ENCODE measurements at places on chromosomes 5 and 9.

DNA sequence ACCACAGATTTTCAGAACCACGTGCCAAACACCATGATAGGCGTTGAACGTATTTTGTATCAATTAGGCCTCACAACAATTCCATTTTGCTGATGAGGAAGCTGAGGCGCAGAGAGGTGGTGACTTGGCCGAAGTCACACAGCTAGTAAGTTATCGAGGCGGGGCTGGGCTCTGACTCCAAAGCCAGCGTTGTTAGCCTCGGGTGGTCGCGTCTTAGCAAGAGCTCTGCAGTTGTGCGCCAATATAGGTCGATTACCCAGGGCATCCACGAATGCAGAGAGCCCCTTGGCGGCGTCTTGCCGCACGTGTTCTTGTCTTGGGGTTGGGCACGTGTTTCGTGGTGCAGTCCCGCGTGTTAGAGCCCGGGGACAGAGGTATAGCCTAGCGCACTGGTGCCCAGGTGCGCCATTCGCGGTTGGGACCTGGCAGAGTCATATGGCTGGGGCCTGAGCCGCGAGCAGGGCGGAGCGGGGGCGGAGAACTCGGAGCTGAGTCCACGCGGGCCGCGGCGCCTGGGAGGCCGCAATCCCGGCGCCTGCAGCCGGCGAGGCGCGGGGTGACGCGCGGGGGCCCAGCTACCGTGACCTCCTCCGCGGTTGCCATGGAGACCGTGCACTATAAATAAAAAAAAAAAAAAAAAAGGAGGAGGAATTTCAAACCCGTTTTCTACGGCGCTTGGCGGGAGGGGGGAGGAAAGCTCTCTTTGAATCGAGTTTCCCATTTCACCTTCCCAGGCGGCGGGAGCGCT is 62.3 kb downstream of the CXXC5 start:
- DNase-seq = no peak

DNA sequence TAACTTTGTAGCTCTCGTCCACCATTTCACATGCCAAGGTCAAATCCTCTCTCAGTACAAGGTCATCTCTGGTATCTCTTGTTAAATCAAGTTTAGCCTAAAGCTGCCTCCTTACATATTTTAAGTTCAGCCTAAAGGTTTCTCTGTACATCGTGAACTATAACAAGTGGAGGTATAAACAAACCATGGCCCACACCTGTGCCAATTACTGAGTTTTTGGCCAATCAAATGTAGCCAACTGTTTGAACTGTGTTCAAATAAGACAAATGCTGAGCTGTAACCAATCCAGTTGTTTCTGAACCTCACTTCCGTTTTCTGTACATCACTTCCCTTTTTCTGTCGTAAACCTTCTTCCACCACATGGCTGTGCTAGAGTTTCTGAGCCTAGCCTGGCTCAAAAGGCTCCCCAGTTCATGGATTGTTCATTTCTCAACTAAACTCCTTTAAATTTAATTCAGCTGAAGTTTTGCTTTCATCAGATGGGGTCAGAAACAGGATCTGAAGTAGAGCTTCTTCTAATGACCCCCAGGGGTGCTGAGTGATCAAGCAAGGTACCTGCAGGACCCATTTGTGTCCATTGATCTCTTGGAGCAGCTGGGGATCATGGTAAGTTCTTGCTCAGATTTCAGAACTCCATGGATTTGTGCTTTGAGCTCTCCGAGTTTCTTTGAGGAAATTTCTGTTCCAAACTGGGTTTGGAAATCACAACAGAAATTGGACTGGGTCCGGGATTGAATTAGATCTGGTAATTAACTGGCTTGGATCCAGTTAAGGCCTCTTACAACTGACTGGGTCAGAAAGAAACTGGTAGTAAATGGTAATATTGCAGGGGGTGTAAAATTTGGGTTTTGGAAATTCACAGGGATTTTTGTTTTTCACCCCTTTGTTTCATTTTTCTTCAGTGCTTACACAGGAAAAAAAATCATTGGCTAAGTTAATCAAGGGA is 11.0 kb upstream of the NANS start:
- DNase-seq = peak; percentile 98

- no peak for DNase-seq
Observed at GRCh38 chr5:139954022-139954421, 89.1 kb downstream of the NRG2 start.

GRCh38 chr5:135543001-135543484 is 7.3 kb upstream of the NEUROG1 start:
- no peak for DNase-seq

- no peak for DNase-seq
Observed at GRCh38 chr5:127306647-127307046, 16.1 kb downstream of the MEGF10 start.

DNA sequence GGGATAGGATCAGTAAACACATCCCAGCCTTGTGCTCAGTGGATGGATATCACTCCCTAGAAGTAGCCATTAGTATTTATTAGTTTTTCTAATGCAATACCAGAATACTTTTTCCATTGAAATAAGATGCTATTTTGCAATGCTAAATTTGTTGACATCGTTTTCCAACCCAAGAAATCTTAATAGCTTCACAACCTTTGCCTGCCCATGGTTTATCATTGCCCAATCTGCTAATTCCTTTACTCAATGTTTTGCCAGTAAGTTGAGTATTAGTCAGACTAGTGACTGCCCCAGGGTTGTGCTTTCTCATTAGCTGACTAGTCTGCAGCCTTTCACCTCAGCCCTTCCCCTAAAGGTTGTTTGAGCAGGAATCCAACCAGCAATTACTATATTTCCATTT is 62.9 kb downstream of the NREP start:
- DNase-seq = no peak

GRCh38 chr5:74517700-74518099 is 122.8 kb downstream of the ENC1 start:
- DNase-seq = no peak

GRCh38 chr9:112817860-112818203 is 67.3 kb downstream of the SNX30 start:
- DNase-seq = no peak

DNA sequence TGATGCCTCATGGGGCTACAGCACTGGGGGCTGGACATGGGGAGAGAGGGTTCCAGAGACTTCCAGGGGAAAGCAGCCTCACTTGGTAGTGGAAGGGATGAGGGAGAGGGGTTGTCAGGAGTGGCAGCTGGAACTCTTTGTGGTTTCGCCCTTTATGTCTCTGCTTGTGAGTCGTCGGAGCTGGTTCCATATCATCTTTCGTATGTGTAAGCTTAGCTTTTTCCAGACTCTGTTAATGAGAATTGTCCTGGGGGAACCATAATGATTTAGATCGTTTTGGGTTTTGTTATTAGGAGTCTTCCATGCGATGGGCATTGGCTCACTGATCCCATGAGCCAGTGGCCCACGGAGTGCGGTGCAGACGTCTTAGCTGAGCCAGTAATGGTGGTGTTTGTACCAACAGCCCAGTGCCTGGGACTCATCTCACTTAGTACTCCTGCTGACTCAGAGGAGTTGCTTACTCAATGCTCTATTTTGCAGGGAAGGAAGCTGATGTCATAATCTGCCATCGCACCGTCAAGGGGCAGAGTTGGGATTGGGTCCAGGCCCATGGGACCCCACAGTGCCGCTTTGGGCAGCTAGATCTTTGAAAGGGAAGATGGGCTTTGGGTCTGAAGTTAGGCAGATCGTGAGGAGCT is 48.5 kb downstream of the NEK6 start:
- peak; percentile 40 for DNase-seq

- DNase-seq = no peak
Observed at GRCh38 chr5:61051267-61051666, 106.3 kb downstream of the NDUFAF2 start.

DNA sequence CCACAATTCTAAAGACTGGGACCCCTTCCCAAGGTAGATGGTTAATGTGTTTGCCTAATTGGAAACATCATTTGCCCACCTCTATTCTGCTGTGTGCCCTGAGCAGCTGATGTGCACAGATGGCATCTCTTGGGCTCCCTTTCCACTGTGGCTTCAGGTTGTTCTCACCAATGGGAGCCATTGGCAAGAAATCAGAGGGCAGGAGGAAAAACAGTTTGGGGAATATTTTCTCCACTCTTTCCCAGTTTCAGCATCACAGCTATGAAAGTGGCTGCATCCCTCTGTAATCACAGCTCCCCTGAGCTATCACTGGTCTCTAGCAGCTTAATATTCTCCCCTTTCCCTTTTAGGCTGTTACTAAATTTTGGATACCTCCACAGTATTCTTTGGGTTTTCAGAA is 911.6 kb upstream of the SEMA6A start:
- no peak for DNase-seq

DNA sequence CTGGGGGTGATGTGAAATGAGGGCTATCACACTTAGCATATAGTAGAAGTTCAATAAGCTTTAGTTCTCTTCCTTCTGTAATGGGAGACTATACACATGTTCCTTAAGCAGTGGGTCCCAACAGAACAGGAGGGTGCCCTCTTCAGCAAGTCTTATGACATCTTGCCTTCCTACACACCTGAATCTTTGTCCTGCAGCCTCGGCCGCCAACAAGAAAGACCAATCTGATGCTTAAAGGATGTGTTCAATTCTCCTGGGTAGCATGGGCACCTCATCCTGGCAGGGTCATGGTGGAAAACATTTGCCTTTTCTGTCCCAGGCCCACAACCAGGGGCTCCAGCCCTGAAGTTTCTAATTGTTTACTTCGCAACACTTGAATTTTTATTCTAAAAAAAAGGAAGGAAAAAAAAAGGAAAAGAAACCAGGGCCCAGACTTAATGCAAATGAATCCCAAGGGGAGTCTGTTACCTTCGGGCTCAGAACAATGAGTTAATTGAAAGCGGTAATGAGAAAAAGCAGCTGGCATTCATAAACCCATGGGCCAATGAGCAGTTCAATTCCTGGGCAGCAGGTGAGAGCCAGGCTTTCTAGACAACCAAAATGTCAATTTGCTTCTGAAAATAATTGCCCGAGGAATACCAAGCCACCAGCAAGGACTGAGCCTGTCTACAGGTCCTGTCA is 26.2 kb upstream of the SMAD5 start:
- DNase-seq = no peak

- no peak for DNase-seq
Observed at GRCh38 chr5:95709967-95710650, 21.0 kb upstream of the RHOBTB3 start.

- no peak for DNase-seq
Observed at GRCh38 chr5:126062398-126063221, 360.6 kb upstream of the GRAMD2B start.

GRCh38 chr5:102855681-102856388 is 100.7 kb downstream of the PAM start:
- DNase-seq = peak; percentile 58

DNA sequence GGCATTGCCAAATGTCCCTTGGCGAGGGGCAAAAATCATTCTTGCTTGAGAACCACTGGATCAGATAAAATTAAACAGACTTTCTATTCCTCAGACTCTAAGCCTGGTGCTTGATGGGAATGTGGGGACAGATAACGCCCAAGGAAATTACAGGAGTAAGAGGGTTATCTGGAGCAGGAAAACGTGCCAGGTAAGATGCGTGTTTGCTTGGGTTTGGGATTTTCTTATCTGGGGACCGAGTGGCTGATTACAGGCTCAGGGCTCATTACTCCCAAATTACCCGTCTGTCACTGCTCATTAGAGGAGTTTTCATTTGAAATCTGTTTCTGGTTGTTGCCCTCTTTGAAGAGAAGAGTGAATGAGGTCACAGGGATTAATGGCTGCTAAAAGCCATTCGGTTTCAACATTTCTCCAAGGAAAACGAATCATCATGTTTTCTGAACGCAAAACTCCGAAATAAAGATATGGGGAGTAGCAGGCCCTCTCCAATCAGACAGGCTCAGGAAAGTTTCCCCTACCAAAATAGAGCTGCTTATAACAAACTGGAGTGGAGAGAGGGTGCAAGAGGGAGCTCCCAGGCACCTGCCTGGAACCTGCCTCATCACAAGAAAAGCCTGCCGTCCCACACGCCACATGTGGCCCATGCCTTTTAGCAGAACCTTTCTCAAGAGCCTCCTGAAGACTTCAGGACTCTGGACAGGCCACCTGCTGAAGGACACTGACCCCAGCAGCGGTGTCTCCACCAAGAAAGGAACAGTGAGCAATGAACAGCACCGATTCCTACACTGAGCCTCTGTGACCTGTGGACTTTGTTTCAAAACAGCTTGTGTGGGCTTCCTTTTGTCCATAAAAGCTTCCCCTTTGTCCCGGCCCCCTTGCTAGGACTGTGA is 136.4 kb downstream of the ICE1 start:
- no peak for DNase-seq

- DNase-seq = no peak
Observed at GRCh38 chr5:174572591-174572990, 151.8 kb upstream of the MSX2 start.

GRCh38 chr5:18305288-18305924 is 671.1 kb downstream of the TAF11L14 start:
- DNase-seq = peak; percentile 69

- DNase-seq = peak; percentile 15
Observed at GRCh38 chr5:132024789-132025402, 13.4 kb upstream of the ACSL6 start.

DNA sequence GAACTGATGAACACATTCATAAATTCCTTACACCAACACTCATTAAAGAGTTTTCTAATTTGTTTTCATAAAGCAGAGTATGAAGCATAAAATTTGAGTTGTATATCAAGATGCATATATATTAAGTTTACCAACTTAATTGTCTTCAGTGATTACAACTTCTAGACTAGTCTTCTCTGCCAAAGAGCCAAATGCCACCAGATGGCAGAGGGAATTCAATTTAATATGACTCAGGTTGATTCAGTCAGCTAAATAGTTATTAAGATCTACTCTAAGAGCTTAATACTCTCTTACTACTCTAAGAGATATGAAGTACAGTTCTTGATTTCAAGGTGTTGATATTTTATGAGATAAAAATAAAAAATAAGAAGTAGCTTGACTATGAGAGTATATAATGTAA is 53.4 kb downstream of the CDH10 start:
- no peak for DNase-seq

- no peak for DNase-seq
Observed at GRCh38 chr5:132086277-132086794, 12.7 kb downstream of the CSF2 start.

DNA sequence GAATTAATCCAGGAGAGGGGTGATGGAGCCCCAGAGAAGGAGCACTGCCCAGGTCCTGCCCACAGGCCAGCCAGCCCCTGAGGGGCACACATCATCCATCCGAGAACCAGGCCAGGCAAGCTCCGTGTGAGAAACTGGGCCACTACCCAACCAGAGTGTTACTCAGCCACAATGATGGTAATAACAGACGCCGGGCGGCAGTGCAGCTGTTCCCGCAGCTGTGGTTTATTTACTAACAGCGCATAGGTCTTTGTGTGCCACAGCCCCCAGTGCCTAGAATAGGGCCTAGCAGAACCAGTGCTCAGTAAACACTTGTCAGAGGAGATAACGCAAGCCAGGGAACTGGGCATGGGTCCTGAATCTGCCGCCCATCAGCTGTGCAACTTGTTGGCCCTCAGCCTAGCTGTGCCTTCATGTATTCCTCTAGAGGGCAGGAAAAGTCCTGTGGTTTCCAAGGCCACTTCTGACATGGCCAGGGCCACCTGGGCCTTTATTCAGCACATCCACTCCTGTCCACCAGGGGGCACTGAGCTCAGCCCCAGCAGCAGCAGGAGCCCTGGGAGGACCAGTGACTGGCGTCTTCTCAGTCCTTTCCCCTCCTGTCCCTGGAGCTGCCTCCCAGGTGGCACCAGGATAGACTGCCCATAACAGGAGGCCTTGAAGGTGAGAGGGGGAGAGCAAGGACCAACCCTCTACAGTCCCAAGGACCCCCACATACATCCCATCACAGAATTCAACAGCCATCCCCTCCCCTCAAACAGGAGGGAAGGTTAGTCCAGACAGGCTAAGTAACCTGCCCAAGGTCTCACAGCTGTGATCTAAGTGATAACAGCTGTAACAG is 2.1 kb downstream of the MXD3 start:
- peak; percentile 30 for DNase-seq

Measured in Kasumi-1 (cell line).